ENCODE measurements at places on chromosomes 7 and 10. TPM values are rescaled to one million over a fixed set of nuclear protein-coding genes. Genes with fewer than 3 reads are reported as not detected.

DNA sequence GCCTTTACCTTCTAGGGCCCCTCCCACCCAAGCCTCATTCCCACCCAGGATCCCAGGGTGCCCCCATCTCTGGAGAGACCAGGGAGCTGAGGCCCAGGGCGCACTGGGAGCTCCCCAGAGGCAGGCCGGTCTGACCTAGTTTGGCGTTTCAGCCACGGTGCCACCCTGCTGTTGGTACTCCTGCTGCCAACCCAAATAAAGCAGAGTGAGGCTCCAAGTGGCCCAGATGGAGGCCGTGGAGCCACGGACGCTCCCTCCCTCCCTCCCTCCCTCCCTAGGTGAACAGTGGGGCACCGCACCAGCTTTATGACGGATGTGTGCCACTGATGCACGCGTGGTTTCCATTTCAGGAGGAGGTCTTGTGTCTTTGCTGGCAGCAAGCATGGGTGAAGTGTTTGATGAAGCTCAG lies 1.8 kb downstream of the INPP5A start:
- peak; percentile 73 for DNase-seq

GRCh38 chr10:73647211-73647874 lies 6.1 kb upstream of the MYOZ1 start:
- DNase-seq = peak; percentile 65

DNA sequence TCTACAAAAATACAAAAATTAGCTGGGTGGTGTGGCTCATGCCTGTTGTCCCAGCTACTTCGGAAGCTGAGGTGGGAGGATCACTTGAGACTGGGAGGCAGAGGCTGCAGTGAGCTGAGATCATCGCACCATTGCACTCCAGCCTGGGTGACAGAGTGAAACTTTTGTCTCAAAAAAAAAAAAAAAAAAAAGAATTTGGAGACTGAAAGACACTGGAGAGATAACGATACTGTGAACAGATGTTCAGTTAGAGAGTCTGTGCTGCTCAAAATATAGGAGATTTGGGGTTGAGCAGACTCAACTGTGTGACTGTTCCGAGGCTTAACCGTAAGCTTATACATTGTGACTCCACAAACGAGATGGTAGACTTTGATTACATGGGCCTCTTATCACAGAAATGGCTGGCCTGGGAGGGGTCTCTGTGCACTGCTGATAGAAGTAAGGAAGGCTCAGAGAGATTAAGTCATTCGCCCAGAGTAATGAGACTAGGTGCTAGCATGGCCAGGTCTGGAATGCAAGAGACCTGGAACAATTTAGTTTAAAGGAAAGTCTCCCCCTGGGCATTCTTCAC lies 19.4 kb downstream of the WBP1L start:
- DNase-seq = no peak

The TMEM236 gene
- total RNA-seq = 0.18 TPM

DNA sequence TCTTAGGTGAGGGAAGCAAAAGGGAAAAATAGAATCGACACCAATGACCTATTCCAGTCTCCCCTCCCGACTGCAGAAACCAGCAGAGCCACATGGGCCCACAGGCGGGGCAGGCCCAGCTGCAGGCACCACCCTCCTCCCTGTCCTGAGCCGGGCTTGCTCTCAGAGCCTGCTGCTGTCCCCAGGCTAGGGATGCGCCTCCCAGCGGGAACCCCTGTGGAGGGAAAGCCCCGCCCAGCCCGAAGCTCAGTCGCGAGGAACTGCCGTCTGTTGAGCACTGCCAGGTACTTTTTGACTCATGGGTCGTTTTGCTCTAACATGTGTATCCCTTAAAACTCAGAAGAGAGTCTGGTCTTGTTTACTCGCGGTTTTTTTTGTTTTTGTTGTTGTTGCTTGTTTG lies 124.5 kb upstream of the RET start:
- no peak for DNase-seq

The RNF32 gene
- total RNA-seq = 1.4 TPM

The ACTL6B gene
- total RNA-seq = 58.7 TPM

- DNase-seq = peak; percentile 7
Observed at GRCh38 chr7:83410989-83411591, 237.8 kb downstream of the SEMA3E start.

DNA sequence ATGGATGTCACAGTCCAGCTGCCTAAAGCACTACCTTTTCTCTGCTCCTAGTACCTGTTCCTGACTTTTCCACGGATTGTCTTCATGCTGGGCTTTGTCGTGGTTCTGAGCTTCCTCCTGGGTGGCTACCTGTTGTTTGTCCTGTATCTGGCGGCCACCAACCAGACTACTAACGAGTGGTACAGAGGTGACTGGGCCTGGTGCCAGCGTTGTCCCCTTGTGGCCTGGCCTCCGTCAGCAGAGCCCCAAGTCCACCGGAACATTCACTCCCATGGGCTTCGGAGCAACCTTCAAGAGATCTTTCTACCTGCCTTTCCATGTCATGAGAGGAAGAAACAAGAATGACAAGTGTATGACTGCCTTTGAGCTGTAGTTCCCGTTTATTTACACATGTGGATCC lies 1.3 kb upstream of the INTS15 start:
- no peak for DNase-seq

DNA sequence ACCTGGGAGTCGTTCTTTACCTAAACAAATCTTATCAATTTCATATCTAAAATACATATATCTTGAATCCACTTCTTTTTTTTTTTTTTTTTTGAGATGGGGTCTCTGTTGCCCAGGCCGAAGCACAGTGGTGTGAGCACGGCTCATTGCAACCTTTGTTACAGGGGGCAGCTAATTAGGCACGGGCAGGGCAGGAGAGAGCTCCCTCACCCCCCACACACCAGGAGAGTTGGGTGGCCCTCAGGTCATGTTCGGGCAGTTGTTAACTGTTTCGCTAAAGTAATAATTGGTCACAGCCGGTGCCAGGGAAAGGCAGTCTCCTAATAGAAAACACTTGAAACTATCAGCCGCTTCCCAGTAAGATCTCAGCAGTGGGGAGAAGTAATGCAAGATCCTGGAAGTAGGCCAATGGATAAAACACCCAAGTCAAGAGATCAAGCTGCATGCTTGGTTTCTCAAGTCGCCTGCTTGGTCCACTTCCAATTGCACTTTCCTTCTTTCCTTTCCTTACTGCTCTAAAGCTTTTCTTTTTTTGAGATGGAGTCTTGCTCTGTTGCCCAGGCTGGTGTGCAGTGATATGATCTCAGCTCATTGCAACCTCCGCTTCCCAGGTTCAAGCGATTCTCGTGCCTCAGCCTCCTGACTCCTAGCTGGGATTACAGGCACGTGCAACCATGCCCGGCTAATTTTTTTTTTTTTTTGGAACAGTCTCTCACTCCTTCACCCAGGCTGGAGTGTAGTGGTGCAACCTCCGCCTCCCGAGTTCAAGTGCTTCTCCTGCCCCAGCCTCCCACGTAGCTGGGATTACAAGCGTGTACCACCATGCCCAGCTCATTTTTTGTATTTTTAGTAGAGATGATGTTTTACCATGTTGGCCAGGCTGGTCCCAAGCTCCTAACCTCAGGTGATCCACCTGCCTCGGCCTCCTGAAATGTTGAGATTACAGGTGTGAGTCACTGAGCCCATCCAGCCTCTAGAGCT lies 21.3 kb upstream of the EFCAB10 start:
- no peak for DNase-seq

GRCh38 chr7:55254596-55255495 lies 110.3 kb upstream of the LANCL2 start:
- DNase-seq = peak; percentile 81

GRCh38 chr10:125926247-125926646 lies 29.9 kb downstream of the FANK1 start:
- DNase-seq = no peak

The TCAF2 gene
- total RNA-seq = 1.00 TPM

DNA sequence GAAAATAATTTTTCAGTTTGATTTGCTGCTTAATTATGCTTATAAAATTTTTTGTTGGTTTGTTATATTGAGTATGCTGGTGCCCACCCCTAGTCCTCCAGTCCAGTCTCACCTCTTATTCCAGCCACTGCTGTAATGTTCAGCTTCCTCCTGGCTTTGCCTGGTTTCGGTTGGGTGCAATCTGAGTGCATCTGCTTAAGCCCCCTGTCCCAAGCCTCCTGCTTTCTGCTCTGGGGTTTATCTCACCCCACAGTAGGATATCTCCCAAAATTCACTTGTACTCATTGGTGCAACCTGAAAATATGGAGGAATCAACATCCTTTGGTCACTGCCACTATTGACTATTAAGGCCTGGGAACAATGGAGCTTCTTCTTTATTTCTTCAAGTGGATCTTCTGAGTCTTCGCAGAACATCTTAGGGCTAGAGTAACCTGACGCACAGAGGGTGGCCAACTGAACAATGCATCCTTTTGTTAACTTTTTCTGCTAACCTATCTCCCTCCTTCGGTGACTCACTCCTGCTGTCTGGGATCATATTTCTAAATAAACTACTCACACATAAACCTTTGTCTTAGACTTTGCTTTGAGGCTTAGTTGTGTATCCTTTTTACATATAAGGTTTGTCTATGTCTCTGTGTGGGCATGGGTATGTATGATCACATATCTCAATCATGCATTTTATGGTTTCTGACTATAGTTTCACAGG lies 19.1 kb upstream of the SOSTDC1 start:
- no peak for DNase-seq

DNA sequence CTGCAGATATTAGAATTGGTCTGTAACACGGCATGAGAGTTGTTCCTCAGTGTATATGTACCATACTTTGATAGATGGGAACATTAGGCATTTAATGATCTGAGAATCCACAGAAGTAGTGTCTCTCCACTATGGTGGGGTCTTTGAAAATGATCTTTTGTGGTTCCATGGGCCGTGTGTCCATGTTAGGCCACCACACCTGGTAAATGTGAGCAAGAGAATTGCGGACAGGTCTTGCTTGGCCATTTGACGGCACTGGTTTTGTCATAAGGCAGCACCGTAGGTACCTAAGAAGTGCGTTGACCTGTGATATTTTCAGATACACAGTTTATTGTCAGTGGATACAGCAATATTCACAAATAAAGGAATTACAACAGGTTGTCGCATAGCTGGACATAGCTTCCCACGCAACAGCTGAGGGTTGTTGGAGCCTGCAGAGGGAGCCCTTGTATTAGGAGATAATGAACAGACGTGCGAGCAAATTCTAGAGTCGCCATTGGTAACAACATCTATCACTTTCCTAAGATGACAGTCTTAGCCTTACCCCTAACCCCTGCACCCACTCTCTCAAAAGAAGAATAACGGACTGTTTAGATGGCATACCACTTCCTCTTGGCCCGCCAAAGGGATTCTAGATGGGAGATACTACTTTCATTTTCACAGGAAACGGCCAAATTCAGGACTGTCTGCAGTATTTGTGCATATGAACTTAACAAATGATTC lies 111.4 kb downstream of the COL28A1 start:
- DNase-seq = peak; percentile 58

GRCh38 chr10:95837783-95838182 lies 70.0 kb upstream of the CC2D2B start:
- DNase-seq = no peak

The GHRHR gene
- total RNA-seq = 4.3 TPM

The PCLO gene
- total RNA-seq = 66.6 TPM

The CDK14 gene
- total RNA-seq = 85.8 TPM

- no peak for DNase-seq
Observed at GRCh38 chr10:63431962-63432797, 33.6 kb downstream of the JMJD1C start.

The CTNNA3 gene
- total RNA-seq = 24.9 TPM

GRCh38 chr7:79714081-79714480 lies 260.6 kb upstream of the MAGI2 start:
- peak; percentile 1 for DNase-seq

GRCh38 chr7:54992871-54993475 lies 25.8 kb upstream of the EGFR start:
- no peak for DNase-seq

The SPOCK2 gene
- 118 TPM for total RNA-seq

DNA sequence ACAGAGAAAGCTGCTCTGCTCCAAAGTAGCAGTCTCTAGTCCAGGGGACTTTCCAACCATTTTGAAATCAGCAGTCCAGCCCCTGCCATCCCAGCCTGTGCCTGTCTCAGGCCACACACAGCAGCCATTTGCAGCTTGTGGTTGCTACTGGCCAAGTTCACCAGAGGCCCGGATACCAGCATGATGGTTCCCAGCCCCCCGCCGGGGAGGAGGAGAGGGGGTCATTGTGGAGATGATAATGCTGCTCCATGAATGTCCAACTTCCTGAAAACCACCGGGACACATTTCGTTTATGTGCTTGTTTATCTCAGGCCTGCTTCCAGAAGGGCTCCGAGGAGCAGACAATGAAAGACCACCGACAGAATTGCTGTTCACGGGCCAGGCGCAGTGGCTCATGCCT lies 160.0 kb downstream of the UBE2H start:
- DNase-seq = no peak

The MSMB gene
- total RNA-seq = not detected

DNA sequence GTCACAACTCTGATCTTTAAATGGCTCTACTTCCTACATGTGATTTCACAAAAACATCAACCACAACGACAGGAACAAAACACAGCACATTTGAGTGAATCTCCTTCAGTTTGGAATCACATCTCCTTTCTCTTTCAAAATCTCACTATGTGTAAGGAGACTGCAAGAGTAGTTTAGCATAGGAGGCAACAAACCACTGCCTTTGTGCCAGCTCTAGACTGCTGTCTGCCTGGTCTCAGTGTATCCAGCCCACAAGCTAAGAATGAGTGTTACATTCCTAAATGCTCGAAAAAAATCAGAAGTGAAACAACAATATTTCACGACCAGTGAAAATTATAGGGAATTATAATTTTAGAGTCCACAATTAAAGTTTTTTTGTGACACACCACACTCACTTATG lies 217.0 kb upstream of the STEAP4 start:
- no peak for DNase-seq

The UPK3B gene
- 2.1 TPM for total RNA-seq

The SFTPA1 gene
- total RNA-seq = 4.4 TPM

The MICU1 gene
- 51.1 TPM for total RNA-seq

DNA sequence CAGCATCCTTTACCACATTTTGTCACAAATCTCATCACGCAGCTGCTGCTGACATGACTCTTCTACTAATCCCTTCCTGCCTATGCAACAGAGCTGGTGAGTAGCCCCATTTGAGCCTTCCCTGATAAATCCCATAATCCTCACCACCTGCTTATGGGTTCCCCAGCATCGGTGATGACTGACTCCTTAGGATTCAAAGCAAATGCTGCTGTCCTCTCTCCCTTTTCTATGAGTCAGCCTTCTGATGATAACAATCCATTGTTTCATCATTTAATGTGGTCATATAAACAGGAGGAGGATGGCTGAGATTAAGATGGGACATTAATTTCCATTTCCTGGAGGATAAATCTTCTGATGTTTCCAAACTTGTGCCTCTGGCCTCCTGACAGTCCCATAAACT lies 73.4 kb downstream of the SORCS1 start:
- no peak for DNase-seq

DNA sequence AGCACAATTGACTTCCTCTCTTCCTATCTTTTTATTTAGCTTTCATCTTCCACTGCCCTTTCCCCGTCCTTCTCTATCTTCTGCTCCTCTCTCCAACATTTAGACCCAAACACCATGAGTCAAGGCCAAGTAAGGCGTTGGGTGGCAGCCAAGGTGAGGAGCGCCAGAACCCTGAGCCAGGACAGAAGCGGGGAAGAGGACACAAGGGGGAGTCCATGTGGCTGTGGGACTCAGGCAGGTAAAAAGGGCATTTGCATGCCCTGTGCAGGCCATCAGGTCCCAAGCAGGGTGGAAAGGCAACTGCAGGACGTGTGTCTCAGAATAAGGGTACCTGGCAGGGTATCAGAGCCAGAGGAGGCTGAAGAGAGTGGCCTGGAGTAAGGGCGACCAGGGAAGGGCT lies 192.4 kb upstream of the PFKP start:
- DNase-seq = no peak

The DHTKD1 gene
- total RNA-seq = 54.3 TPM

- peak; percentile 41 for DNase-seq
Observed at GRCh38 chr7:801940-802381, 30.3 kb upstream of the SUN1 start.

Data from cerebellum (tissue), 4 donors.